Left lobe of liver (tissue), 2 donors: ENCODE measurements at places on chromosomes 5 and 9. TPM values are rescaled to one million over a fixed set of nuclear protein-coding genes. Genes with fewer than 3 reads are reported as not detected.

Gene EMB
- total RNA-seq, result 0.81 TPM

Gene FBP1
- total RNA-seq, result 476 TPM

Gene STK32A
- total RNA-seq, result 0.23 TPM

Gene RELL2
- total RNA-seq, result 0.96 TPM

Gene FAM151B
- 1.2 TPM for total RNA-seq

Gene IDNK
- 23.9 TPM for total RNA-seq

Gene ZDHHC11B
- total RNA-seq, result 6.1 TPM

Gene SLC46A2
- total RNA-seq, result not detected

Gene MRPL50
- total RNA-seq, result 5.1 TPM

Gene PCDHB15
- total RNA-seq, result 0.38 TPM

Gene NR5A1
- total RNA-seq, result 0.40 TPM

Gene CMYA5
- 1.3 TPM for total RNA-seq

Gene PCDHGB5
- 4.2 TPM for total RNA-seq

Gene C9orf153
- total RNA-seq, result 0.15 TPM
